ENCODE measurements at places on chromosomes 2 and 18.

DNA sequence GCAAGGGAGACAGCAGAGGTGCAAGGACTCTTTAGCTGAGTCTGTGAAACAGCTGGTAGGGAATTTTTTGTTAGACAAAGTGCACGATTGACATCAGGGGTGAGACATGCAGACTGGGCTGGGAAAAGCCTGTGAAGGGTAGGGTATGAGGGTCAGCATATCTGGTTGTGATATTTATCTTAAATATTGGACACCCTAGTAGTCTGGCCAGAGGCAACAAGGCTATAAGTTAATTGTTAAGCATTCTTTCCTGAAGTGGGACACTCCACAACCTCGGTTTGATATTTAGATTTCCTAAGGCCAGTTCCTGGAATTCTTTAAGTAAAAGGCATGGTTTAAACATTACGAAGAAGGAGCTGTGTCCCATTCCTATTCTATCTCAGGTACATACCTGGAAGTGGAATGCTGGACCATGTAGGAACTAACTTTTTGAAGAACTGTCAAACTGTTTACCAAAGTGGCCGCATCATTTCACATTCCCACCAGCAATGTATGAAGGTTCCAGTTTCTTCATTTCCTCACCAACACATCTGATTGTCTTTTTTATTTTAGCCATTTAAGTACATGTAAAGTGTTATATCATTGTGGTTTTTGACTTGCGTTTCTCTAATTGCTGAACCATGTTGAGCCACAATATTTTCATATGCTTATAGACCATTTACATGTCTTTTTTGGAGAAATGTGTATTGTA is 22.5 kb downstream of the EHBP1 start:
- no peak for DNase-seq

DNA sequence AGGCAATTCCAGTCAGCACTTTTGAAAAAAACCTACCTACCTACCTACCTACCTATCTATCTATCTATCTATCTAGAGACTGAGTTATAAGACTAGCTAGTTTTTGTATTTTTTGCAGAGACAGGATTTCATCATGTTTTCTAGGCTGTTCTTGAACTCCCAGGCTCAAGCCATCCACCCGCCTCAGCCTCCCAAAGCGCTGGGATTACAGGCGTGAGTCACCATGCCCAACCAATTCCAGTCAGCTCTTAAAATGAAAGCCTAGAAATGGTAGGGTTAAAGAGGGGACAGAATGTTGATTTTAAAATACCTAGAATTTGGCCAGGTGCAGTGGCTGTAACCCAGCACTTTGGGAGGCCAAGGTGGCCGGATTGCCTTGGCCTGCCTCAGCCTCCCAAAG is 19.1 kb downstream of the MSH2 start:
- DNase-seq, result no peak

- DNase-seq, result no peak
Observed at GRCh38 chr2:14944562-14945346, 312.2 kb downstream of the LRATD1 start.

- DNase-seq, result no peak
Observed at GRCh38 chr2:182482511-182482910, 55.7 kb upstream of the PDE1A start.

GRCh38 chr2:64743739-64744330 is 90.1 kb upstream of the SERTAD2 start:
- no peak for DNase-seq
